ENCODE measurements at places on chromosomes 2 and 18. TPM values are rescaled to one million over a fixed set of nuclear protein-coding genes. Genes with fewer than 3 reads are reported as not detected.

PID1 gene
- 4.3 TPM for total RNA-seq

CXCR1 gene
- total RNA-seq, result not detected

GKN2 gene
- not detected for total RNA-seq

FMNL2 gene
- 28.3 TPM for total RNA-seq

ERFE gene
- 2.3 TPM for total RNA-seq

SLC19A3 gene
- total RNA-seq, result not detected

AFF3 gene
- total RNA-seq, result not detected

CKAP2L gene
- total RNA-seq, result 0.48 TPM
